ENCODE measurements at places on chromosomes 11 and 22.

GRCh38 chr11:76318744-76319384 lies 62.1 kb downstream of the THAP12 start:
- peak; percentile 80 for DNase-seq

GRCh38 chr11:20443596-20443995 lies 56.1 kb downstream of the PRMT3 start:
- DNase-seq, result no peak

- no peak for DNase-seq
Observed at GRCh38 chr22:42493393-42493792, 26.2 kb downstream of the RRP7A start.

DNA sequence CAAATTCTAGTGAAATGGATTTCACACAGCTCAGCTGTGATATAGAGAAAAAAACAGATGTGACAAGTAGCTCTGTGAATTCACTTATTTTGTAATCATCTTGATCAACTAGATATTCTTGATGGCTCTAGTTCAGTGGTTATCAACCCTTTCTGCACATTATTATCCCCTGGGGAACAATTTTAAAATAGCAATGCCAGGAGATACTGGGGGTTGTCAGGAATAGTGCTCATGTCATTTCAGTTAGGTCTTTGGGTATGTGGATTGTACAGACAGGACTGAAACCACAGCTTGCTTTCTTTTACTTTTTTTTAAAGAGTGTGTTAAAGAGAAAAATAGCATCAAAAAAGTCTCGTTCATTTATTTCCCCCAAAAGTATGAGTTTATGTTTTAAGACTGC lies 269.0 kb upstream of the PDGFD start:
- no peak for DNase-seq

GRCh38 chr11:92550411-92550810 lies 325.8 kb downstream of the FAT3 start:
- DNase-seq, result no peak

GRCh38 chr22:24247564-24248344 lies 2.9 kb upstream of the GGT5 start:
- DNase-seq, result peak; percentile 19

DNA sequence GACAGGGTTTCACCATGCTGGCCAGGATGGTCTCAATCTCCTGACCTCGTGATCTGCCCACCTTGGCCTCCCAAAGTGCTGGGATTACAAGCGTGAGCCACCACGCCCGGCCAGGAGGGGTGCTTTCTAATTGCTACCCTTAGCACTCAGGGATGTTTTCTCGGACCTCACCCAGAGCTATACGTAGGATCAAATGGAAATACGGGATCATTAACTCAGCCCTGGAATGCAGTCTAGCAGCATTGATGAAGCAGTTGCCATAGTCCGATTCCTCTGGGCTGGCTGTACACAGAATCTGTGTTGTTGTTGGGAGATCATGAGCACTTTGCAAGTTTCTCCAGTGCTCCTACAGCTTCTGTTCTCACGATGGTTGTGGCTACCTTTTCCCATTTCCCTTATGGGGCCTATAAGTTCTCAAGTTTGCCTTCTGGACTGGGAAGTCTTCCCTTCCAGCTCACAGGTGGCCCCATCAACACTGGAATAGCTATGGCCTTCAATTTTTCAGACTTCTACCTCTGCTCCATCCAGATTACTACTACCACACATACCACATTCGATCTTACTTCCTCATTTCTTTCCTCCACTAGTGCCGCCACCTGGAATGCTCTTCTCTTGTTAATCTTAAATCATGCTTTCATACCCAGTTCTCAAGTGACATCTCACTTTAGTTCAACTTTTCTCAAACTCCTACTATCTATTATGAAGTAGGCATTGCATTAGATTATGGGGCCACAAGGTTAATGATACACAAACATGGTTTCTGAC lies 16.1 kb upstream of the PCF11 start:
- DNase-seq, result no peak

DNA sequence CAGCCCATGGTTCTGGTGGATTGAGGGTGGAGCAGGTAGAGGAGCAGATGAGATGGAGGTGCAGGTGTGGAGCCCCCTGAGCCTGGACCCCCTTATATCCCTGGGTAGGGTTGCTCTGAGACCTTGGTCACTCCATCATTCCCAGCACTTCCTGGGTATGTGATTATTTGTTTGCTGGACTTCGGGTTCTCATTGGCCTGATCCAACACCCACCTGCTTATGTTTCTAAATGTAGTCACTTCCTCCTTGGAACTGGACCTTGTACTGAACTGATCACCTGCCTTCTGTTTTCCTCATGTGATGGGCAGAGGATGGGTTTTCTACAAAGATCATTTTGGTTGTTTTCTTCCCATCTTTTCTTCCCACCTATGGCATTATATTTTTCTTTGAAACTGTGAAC lies at the start of gene KRTAP5-4:
Gene KRTAP5-4 (minus strand): TSS at position 53 of the 400 bp plus-strand sequence. CDS start 45 bp downstream, at position 8.
- no peak for DNase-seq

DNA sequence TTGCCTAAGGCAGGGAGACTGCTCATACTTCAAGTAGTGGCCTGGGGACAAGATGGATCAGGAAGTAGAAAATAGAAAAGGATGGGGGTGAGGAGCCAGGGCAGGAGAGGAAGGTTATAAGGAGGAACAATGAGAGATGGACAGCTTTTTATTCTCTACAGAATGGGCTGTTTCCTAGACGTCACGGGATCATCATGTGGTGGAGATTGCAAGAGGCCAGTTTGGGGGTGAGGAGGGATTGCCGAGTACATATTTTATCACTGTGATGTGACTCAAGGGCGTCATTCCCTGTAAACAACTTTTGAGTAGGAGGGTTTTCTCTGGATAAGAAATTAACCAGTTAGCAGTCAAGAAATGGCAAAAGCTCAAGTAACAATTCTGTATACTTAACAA lies 406.3 kb downstream of the ETS1 start:
- no peak for DNase-seq

DNA sequence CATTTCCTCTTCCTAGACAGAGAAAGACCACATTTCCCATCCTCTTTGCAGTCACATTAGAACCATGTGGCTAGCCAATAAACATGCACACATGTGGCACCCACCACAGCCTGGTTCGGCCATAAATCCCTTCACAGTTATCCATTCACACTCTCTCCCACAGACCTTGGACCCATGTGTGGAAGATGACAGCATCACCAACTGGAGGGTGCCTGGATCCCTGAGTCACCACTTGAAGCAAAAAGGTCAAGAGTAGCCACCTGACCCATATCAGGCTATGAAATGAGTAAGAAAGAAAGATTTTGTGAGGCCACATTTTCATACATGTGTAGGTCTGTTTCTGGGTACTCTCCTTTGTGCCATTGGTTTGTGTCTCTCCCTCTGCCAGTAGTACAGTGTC lies 9.0 kb upstream of the TMEM121B start:
- DNase-seq, result no peak

- no peak for DNase-seq
Observed at GRCh38 chr11:103633068-103633788, 403.2 kb upstream of the DDI1 start.

DNA sequence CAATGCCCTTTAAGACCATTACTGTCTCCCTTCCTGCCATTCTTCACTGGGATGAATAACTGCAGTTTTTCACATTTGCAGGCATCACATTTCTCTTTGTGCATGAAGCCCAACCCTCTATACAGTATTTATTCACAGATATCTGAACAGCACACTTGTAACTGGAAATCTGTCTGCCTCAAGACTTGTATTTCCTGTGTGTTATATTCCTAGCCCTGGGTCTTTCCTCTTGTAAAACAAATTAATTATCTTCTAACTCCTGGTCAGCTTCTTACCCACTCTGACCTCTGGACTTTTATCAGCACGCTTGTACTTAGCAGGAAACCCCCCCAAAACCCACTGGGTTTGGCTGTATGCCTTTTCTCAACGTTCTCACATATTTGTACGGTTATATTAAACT lies 2.0 kb downstream of the CSRP3 start:
- no peak for DNase-seq

DNA sequence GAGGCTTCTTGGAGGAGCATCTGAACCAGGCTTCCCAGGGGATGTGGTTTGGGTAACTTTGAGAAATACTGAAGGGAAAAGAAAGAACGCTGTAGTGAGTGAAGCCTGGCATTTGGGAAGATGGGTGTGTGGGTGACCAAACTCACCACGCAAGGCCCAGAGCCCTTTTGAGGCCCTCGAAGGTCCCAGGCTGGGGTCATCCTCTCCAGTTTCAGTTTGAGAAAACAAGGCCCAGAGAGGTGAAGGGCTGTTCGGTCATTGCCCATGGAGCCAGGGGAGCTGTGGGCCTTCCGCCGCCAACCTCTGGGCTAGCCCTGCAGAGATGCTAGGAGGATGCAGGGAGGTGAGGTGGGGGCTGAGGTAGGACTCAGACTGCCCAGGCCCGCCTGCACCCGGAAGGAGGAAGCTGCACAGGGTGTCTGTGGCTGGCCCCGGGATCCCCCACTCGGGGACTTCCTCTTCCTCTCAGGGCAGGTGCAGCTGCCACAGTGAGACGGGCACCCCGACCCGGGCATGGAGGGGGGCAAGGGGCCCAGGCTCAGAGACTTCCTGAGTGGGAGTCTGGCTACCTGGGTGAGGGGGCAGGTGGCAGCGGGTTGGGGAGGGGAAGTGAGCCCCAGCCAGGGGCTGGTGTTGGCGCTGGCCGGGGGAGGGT lies at the start of gene CCDC88B:
Gene CCDC88B (plus strand): TSS at position 451 of the 655 bp plus-strand sequence. CDS start 63 bp downstream, at position 514.
- no peak for DNase-seq

DNA sequence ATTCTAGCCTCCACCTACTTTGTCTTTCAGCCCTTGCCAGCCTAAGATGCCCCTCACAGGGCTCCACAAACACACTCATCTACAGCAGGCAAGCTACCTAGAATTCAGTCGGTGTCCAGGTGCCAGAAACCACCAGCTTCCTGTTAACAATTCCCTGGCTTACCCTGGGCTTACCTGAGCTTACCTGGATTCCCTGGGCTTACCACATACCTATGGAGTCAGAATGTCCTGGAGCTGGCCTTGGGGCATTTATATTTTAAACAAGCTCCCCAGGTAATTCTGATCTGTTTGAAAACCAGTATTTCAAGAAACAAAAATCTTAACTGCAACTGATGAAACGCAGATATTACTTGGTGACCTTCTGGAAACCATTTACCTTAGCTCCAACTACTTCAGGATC lies 123.6 kb downstream of the SLC1A2 start:
- no peak for DNase-seq

- DNase-seq, result no peak
Observed at GRCh38 chr11:561148-562003, 606 bp downstream of the RASSF7 start.

DNA sequence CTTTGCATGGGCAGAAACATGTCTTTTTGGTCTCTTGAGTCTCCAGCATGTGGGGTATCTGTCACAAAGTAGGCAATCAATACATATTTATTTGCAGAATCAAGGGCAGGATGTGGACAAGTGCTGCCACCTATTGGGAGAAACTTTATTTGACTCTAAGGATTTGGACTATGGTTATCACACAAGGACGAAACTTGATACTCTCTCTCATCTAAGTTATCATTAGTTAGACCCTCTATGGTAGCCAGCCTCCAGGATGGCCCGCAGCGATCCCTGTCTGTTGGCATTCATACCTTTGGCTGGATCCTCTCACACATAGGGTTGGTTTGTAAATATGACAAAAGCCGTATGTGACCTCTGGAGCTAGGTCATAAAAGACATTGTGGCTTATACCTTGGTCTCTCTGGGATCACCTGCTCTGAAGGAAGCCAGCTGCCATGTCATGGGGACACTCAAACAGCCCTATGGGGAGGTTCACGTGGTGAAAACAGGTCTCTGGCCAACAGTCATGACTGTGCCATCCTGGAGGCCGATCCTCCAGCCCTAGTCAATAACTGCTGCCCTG lies 1.1 kb upstream of the FBXO7 start:
- DNase-seq, result peak; percentile 10

GRCh38 chr22:29138556-29139305 lies 65.9 kb downstream of the KREMEN1 start:
- no peak for DNase-seq

DNA sequence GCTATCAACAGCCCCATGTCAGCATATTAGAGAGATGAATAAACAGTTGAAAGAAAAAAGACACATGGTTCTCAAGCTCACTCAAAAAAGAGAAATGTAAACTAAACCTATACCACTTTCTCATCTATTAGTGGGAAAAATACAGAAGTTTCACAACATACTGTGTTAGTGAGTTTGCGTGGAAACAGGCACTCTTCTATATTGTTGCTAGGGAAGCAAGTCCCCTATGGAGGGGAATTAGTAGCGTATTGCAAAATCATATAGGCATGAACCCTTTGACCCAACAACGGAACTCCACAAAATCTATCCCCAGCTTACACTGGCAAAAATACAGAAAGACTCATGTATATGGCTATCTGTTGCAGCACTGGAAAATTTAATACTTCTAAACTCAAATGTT lies 14.2 kb upstream of the RFPL2 start:
- no peak for DNase-seq

- DNase-seq, result no peak
Observed at GRCh38 chr11:112744041-112744440, 217.2 kb upstream of the NCAM1 start.

GRCh38 chr11:44564670-44565210 lies 723 bp upstream of the CD82 start:
- no peak for DNase-seq

DNA sequence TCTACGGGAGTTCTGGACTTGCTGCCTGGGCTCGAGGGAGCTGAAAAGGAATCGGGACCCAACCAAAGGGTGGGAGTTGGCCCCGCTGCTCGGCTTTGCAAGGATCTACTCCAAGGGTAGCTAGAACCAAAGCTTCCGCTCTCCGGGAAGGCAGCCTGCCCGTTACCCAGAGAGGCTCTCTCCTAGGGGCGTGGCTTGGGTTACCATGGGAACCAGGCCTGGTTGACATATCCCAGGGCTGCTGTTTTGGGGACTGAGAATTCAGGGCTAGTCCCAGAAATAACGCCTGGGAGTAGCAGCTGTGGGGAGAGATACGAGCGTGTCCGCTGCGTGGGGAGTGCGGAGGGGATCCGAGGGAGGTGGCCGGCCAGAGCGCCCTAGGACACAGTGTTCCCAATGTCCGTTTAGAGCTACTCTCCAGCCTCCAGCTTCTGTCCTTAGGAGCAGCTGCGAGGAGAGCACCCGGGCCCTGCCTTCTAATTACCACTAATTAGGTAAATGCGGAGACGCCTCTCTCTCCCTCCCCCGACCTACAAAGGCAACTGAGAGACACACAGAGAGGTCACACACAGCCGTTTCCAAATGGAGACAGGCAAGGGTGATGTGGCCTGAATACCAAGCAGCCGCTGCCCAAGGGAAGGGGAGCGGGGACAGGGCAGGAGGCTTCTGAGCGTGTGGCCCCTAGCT lies 141.6 kb upstream of the CADM1 start:
- DNase-seq, result no peak

- DNase-seq, result no peak
Observed at GRCh38 chr11:134407321-134407828, 4.7 kb downstream of the B3GAT1 start.
